EH (cell line): ENCODE measurements at places on chromosomes 6 and 20.

DNA sequence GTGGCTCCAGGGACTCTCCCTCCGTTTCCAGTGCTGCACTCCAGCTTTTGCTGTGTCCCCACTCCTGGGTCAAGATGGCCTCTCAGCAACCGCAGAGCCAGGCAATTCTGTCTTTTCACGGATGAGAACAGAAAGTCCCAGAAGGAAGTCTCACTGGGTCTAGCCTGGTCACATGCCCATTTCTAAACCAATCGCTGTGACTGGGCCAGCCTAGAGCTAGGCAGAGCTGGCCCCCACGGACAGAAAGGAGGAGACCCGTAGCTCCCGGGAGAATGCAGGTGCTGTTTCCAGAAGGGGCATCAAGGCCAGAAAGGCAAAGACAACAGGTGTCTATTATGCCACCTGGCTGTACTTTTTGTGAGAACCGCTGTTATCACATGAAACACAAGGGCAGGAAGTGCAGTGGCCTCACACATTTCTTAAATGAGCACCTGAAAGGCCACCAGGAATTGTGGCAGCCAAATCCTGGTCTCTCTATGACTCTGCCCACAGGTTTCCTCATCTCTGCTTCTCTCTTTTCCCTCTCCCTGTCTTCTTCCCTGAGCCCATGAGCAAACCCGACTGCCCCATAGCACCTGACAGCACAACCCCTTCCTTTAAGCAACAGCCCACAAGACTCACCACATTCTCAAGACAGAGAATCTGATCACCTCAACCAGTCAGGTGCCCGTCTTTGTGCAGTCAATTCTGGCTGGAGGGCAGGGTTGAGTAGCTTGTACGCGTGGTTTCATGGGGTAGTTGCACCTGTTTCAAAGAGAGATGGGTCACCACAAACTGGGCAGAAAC, 37.1 kb upstream of the B4GALT5 start:
- peak; percentile 26 for DNase-seq

DNA sequence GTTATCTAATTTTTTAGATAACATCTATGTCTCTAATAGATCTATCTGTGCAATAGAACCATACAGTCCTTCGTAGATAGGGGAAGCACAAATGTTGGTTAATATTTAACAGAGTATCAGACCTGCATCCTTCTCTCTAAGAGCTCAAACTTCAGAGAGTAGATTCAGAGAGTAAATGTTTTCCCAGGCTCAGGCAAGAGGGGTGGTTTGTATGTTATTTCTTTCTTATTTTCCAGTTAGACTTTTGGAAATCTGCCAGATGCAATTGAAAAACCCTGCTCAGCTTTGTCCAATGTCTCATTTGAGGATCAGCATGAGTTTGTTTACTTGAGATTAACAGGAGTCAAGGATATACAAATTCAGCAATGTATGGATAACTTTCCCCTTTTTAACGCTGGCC, 361.9 kb downstream of the BCKDHB start:
- no peak for DNase-seq

DNA sequence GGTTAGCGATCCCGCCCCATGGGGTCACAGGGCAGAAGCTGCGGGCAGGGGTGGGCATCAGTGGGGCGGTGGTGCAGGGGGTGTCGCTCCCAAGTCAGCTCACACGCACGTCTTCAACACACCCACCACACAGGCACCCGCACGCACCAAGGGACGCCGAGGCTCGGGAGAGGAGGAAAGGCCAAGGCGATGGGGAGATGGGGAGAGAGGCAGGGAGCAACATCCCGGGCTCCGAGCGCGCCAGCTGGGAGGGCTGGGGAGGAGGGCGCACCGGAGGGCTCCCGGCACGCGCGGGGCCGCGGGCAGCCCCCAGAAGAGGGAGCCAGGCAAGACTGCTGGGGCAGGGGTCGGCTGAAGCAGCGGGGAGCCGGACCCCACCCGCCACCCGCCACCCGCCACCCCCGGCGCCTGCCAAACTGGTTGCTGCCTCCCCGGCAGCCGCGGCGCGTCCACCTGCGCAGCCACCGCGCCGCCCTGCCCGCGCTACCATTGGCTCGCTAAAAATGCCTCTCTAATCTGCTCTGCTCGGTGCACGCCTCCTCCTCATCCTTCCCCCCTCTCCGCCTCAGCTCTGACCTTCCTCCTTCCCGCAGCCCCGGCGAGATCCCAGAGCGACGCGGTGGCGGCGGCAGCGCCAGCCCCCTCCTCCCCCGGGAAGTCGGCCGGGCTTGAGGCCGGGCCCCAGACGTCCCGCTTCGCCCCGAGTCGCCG, at the start of gene PACSIN1:
Gene PACSIN1, plus strand, starts transcription at position 546 of the 711 bp plus-strand sequence. CDS start 60,230 bp downstream, outside the sequence.
- peak; percentile 19 for DNase-seq

- DNase-seq = no peak
These were observed 328.5 kb downstream of the BTBD9 start for GRCh38 chr6:38311201-38311600.

- DNase-seq = peak; percentile 74
These were observed 93.7 kb downstream of the TCP11 start for GRCh38 chr6:35047265-35048011.

- DNase-seq = no peak
These were observed 435.0 kb downstream of the HAO1 start for GRCh38 chr20:7505152-7505834.

DNA sequence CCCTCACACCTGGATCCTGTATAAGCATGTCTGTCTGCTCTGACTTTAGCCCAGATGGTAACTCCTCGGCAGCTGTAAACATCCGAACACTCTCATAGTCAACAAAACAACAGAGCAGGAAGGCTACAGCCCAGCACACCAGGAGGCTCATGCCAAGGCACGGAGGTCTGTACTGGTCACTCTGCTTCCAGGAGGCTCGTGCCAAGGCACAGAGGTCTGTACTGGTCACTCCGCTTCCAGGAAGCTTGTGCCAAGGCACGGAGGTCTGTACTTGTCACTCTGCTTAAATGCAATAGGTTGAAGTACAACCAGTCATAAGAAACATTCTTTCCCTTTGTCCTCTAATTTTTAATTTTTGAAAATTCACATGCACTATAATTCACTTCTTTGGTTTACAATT, 190.1 kb upstream of the CDH4 start:
- no peak for DNase-seq

DNA sequence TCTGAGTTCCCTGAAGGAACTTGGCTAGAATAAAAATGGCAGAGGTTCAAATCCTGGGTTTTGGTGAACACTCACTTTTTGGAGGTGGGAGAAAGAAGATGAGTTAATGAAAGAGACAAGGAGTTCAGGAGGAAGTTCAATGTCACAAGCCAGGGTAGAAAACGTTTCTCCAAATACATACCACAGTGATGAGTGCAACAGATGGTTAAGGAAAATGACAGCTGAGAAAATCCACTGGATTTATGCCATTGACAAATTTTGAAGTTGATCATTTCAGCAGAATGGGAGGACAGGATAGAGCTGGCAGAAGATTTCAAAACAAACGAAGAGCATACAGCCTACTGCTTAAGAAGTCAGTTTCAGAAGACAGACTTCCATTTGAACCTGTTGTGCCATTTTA, 122.7 kb downstream of the GFRAL start:
- peak; percentile 4 for DNase-seq

DNA sequence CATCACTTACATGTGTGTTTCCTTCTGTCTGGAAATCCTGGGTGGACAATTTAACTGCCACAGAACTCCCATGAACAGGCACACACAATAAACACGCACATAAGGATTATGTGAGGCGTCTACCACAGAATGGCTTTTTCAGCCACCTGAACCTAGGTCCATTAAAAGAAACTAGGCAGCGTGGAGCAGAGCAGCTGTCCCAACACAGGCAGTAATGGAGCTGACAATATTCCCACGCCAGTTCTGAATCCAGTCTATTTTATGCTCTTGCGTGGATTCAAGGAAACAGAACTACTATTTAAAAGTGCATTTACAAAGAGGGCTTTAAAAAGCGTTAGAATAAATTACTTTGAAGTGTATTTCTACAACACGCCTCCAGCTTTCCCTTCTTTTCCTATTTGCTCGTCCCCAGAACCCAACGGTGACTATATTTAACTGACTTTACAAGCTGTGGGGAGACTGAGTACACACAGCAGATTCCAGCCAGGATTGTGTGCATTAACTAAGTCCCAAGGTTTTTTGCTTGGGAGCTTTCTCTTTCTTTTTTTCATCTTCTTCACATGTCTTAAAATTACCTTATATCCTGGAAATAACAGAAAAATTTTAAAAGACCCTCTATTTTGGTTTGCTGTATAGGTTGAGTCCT, 95.9 kb downstream of the GMDS start:
- DNase-seq = no peak
